ENCODE measurements at places on chromosomes 3 and 15. TPM values are rescaled to one million over a fixed set of nuclear protein-coding genes. Genes with fewer than 3 reads are reported as not detected.

The DPP8 gene
- 20.5 TPM for total RNA-seq

The ZBED2 gene
- total RNA-seq = 124 TPM

The GP9 gene
- total RNA-seq = not detected

The GNAT1 gene
- not detected for total RNA-seq

The VEPH1 gene
- total RNA-seq = 0.34 TPM

The CDC25A gene
- total RNA-seq = 25.5 TPM

The ANXA2 gene
- total RNA-seq = 5,223 TPM

The ERICH6 gene
- not detected for total RNA-seq

The FOXB1 gene
- not detected for total RNA-seq

All from hair follicular keratinocyte (primary cell).